Cardiac muscle cell (in vitro differentiated cells and primary cell): ENCODE measurements at places on chromosomes 11 and 22.

- H3K27me3 ChIP-seq, result no peaks in the 10 kb centered on the region
- DNase-seq, result no peak
- H3K4me1 ChIP-seq, result no peaks in the 10 kb centered on the region
- H3K4me3 ChIP-seq, result no peak overlapping the region
- peaks cover 11% of the 10 kb centered on the region for H3K36me3 ChIP-seq
- peak overlapping the region; percentile 65 for H3K27ac ChIP-seq
These were observed 67.9 kb downstream of the YAP1 start for GRCh38 chr11:102177974-102178631.

GRCh38 chr11:40393511-40393910 is 1065.9 kb downstream of the LRRC4C start:
- H3K4me1 ChIP-seq, result no peaks in the 10 kb centered on the region
- H3K4me3 ChIP-seq, result no peak overlapping the region

- no peaks in the 10 kb centered on the region for H3K27me3 ChIP-seq
- no peak overlapping the region for H3K4me3 ChIP-seq
- no peaks in the 10 kb centered on the region for H3K36me3 ChIP-seq
- H3K4me1 ChIP-seq, result peaks cover 94% of the 10 kb centered on the region
- H3K27ac ChIP-seq, result peak overlapping the region; percentile 89
These were observed 9.5 kb downstream of the BCL9L start for GRCh38 chr11:118915941-118916841.

DNA sequence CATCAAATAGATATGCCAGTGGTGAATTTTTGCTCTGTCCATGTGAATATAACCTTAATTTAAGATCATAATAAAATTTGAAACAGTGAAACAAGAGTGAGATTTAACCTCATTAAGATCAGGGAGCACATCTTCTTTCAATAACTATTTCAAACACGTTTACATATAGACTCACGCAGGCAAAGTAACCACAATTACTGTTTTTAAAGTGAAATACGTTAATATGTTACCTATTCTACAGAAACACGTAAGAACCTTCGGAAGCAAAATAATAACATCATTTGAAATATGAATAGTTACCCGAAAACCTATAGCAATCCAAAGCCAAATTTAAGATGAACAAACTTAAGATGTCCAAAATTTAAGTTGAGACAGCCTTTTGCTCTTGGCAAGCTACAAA is 136.2 kb upstream of the ZC3H12C start:
- H3K36me3 ChIP-seq, result no peaks in the 10 kb centered on the region
- no peaks in the 10 kb centered on the region for H3K4me1 ChIP-seq
- no peaks in the 10 kb centered on the region for H3K27me3 ChIP-seq
- no peak for DNase-seq
- no peak overlapping the region for H3K27ac ChIP-seq

- H3K27ac ChIP-seq, result no peak overlapping the region
- H3K36me3 ChIP-seq, result no peaks in the 10 kb centered on the region
- no peak for DNase-seq
- no peak overlapping the region for H3K4me3 ChIP-seq
- no peaks in the 10 kb centered on the region for H3K27me3 ChIP-seq
These were observed 25.6 kb upstream of the CD5 start for GRCh38 chr11:61076506-61077304.

- H3K27ac ChIP-seq, result no peak overlapping the region
- H3K4me1 ChIP-seq, result no peaks in the 10 kb centered on the region
- DNase-seq, result no peak
- H3K36me3 ChIP-seq, result no peaks in the 10 kb centered on the region
- H3K27me3 ChIP-seq, result no peaks in the 10 kb centered on the region
These were observed 60.4 kb upstream of the PARVG start for GRCh38 chr22:44120314-44120704.

DNA sequence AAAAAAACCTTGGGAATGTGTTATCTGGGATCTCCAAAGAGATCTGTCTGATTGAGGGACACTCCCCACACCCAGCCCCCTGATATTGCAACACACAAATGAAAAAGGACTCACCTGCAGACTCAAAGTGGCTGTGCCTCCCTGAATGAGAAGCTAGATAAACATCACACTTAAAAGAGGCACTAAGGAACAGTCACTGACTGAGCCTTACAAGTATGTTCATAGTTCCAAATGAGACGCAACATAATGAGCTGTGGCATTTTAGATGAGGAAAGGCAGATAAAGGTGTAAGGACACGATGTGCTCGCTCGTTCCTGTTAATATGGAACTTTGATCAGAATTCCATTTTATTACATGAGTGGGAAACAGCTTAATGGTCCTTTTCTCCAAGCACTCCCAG is 21.0 kb upstream of the CFAP300 start:
- DNase-seq, result no peak
- H3K4me1 ChIP-seq, result peaks cover 17% of the 10 kb centered on the region
- H3K27ac ChIP-seq, result no peak overlapping the region
- H3K36me3 ChIP-seq, result no peaks in the 10 kb centered on the region

- H3K4me1 ChIP-seq, result no peaks in the 10 kb centered on the region
- H3K36me3 ChIP-seq, result no peaks in the 10 kb centered on the region
- DNase-seq, result no peak
- no peak overlapping the region for H3K4me3 ChIP-seq
- H3K27me3 ChIP-seq, result no peaks in the 10 kb centered on the region
These were observed 8.1 kb downstream of the ARHGAP8 start for GRCh38 chr22:44760476-44760875.

DNA sequence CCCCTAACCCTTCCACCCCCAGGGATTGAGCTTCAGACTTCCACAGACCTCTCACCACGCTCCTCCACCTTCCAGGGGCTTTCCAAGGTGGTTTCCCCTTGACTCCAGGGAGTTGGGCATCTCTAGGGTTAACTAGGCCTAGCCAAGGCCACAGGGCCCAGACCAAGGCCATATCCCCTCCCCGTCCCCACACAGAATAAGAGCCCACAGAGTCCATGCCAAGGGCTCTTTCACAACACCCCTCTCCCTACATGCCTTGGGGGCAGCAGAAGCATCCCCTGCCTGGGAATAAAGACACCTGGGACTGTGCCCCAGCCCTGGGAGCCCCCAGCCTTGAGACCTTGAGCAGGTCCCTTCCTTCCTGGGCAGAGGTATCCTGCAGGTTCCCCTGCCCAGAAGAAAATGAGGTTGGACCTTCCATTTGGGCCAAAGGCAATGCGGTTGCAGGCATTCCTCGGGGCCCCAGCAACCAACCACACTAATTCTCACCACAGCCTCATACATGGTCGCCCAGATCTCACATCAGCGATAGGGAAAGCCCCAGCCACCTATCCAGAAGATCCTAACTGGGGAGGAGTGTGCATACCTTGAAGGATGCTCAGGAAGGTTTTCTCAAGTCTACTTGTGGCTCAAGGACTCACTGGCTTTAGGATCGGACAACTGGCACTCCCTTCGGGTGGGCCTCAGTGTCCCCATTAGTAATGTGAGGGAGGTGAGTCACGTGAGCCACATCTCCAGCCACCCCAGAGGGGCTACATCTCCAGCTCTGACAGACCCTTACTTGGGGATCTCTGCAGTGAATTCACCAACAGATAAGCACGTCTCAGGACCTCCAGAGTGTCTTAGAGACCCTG is 1.7 kb downstream of the GDPD5 start:
- peaks cover 2% of the 10 kb centered on the region for H3K4me1 ChIP-seq
- no peak overlapping the region for H3K27ac ChIP-seq
- DNase-seq, result no peak
- no peak overlapping the region for H3K4me3 ChIP-seq
- H3K27me3 ChIP-seq, result peaks cover 28% of the 10 kb centered on the region
